ENCODE measurements at places on chromosomes 6 and 20.

DNA sequence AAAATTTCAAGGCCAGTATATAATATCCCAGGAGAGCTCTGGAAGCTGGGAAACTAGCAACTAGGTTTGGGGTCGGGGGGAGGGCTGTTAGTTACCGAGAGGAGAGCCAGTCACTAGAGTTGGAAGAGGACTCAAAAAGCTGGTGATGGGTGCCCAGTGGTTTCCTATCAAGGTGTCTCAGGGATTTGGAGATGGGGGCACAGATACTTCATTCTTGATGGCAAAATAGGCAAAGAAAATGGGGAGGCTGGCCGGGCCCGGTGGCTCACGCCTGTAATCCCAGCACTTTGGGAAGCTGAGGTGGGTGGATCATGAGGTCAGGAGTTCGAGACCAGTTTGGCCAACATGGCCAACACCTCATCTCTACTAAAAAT lies 805 bp downstream of the PHF1 start:
- DNase-seq: peak; percentile 84

- no peak for DNase-seq
These were observed 10.1 kb upstream of the SCUBE3 start for GRCh38 chr6:35203680-35204079.

- no peak for DNase-seq
These were observed 221.6 kb upstream of the CDYL start for GRCh38 chr6:4554645-4555044.

GRCh38 chr20:50691573-50692551 lies 520 bp upstream of the RIPOR3 start:
- no peak for DNase-seq

- no peak for DNase-seq
These were observed 549 bp upstream of the CSE1L start for GRCh38 chr20:49045440-49046086.

- peak; percentile 67 for DNase-seq
These were observed 111.9 kb downstream of the SLC23A2 start for GRCh38 chr20:4889446-4889845.

GRCh38 chr20:52895235-52895634 lies 76.9 kb upstream of the TSHZ2 start:
- no peak for DNase-seq

DNA sequence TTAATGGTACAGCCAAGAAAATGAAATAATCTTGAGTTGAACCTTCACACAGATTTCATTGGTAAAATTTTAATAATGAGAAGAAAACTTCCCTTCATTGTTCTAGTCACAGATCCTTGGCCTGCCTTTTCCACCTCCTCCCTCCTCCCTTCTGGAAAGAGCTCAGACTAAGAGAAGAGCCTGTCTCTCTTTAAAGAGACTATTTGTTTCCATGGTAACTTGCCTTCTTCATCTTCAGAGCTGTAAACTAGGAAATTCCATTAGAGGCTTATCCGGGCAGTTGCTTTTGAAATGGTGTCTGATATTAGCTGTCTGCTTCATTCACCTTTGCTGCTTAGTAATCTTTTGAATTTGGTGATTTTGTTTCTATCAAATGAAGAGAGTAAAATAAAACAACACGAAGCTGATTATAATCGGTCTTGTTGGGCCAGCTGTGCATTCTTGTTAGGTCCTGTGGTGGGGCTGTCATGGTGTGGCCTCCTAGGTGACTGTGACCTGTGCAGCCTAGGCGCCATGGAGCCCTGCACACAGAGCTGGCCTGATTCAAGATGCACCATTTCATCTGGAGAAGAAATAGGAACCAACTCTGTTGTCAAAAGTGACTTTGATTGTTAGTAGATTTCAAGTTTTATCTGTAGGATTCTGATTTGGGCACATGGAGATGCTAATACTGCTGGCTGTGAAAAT lies 96.7 kb downstream of the MAP3K7 start:
- DNase-seq: no peak

GRCh38 chr6:142700671-142701312 lies 244.2 kb downstream of the HIVEP2 start:
- no peak for DNase-seq

DNA sequence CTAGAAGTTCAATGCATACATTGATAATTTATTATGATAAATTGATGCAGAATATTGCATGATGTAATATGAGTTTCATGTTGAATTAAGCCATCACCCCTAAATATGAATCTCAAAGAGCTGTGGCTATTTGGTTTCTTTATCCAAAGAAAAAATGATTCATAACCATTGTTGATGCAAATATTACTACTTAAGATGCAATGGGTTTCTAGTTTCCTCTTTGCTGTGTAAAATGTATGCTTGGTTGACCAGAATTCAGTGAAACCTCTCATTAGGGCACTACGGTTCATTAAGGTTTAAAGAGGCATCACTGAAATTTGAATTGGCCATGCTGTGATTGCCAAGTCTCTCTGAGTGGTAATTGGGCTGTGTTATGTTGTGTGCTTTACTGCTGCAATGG lies 492.5 kb upstream of the FLRT3 start:
- DNase-seq: no peak

DNA sequence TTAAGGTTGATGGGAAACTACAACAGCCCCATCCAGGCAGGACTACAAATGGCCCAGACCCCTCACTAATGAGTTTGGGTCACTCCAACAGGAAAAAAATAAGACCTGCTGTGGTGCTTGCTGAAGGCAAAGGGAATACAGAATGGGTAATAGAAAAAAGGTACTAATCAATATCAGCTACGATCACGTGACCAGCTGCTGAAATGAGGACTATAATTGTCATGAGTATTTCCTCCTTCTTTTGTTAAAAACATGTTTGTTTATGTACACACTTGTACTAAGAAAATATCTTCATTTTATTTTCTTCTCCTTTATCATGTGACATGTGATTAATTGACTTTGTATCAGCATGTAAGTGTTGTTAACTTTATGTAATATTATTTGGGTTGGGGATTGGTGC lies 199.9 kb downstream of the GJA1 start:
- DNase-seq: no peak

- DNase-seq: no peak
These were observed 59.6 kb downstream of the NFATC2 start for GRCh38 chr20:51482836-51483473.

DNA sequence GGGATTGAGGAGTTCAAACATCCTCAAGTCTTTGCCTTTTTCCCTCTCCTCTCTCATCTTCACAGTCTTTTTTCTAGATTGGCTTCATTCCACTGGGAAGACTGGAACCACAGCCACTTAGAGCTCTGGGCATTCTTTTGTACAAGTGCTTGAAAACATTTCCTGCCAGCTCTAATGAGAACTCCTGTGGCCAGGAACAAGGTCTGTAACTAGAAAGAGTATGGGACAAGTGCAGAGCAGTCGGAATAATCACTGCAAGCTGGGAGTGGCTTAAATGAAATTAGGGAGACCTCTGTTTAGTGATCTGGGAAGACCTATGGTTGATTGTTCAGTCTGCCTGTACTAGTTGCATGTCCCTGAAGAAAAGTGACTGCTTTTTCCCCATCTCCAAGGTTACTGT lies 41.0 kb upstream of the SMIM8 start:
- no peak for DNase-seq

- no peak for DNase-seq
These were observed 44.1 kb upstream of the CTAGE9 start for GRCh38 chr6:131754715-131755567.

- DNase-seq: no peak
These were observed 13.3 kb upstream of the KCNK15 start for GRCh38 chr20:44732327-44732726.

DNA sequence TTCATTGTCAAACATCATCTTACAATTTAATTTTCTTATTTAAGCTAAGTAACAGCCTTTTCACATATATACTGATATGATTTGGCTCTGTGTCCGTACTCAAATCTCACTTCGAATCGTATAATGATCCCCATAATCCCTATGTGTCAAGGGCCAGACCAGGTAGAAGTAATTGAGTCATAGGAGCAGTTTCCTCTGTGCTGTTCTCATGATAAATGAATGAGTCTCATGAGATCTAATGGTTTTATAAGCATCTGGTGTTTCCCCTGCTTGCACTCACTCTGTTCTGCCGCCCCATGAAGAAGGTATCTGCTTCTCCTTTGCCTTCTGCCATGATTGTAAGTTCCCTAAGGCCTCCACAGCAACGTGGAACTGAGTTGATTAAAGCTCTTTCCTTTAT lies 25.1 kb upstream of the CMTR1 start:
- DNase-seq: no peak

DNA sequence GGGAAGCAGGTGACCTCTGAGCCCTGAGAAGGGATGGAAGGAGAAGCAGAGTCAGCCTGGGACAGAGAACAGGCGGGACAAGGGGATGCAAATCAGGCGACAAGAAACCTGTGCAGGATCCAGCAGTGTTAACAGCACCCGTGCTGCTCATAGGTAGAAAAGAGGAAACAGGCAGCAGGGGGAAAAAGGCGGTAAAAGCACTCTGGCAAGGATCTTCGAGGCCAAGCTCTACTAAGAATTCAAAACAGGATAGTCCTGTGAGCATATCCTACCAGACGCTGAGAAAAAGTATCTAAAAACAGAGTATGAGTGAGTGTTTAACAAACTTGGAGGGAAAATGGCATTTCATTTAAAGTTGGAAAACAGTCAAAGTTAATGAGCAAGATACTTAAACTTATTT lies 16.7 kb downstream of the C6orf118 start:
- no peak for DNase-seq

DNA sequence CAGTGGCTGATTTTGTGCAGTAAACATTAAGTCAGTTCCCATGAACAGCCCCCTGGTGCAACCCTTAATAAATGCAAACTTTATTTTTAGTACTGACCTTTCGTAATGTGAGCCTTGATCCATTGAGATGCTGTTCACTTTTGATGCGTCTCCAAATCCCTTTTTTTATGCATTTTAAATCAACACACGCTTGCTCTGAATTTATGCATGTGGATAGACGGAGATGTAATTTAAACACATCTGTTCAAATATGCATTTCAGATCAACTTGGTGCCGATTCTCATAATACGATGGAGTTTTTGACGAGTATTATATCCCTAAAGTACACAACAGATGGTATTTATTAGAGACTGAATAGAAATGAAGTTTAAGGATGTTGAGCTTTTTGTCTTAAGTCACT lies 505.7 kb downstream of the CDKAL1 start:
- DNase-seq: no peak

DNA sequence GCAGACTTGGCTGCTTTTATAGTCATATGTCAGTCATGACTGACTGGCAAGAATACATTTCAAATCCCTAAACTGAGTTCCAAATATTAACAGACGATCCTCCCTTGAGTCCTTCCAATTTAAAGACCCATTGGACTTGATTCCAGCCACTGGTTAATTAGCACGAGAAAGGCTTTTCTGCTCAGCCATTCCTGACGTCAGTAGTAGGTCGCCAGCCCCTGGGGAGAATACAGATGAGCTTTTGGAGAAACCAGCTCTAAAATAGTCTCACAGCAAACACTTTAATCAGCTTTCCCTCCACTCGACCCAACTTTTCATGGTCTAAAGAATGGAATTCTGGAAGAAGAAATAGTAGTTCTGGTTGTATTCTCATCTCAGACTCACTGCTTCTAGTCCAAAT lies 91.6 kb downstream of the SLC22A3 start:
- DNase-seq: no peak

Measured in vagina (tissue), 2 donors.